ENCODE measurements at places on chromosomes 7 and 10.

- ATAC-seq = no peak
Measured at GRCh38 chr10:131929122-131929845, 28.5 kb downstream of the PPP2R2D start.

DNA sequence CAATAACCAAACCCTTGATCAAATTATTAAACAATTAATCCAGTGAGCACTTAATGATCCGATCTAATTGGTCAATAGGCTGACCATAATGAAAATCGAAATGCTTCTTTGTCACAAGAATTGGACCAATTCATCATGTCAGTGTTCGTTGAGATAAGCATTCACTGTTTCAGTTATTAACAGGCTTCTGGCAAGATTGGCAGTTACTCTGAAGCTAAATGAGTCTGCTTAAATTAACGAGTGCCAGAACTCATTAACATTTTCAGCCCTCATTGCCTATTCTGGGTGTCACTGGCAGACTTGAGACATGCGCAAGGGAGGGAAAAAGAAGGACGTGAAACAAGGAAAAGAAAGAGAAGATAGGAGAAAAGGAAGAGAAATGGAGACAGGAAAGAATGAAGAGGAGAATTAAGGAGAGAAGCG lies 30.7 kb upstream of the SLC26A3 start:
- ATAC-seq = no peak

- no peak for ATAC-seq
Measured at GRCh38 chr7:103240806-103241205, 56.4 kb upstream of the PMPCB start.

- no peak for ATAC-seq
Measured at GRCh38 chr10:118102121-118102520, 55.4 kb upstream of the RAB11FIP2 start.

- ATAC-seq = no peak
Measured at GRCh38 chr10:119483001-119483400, 59.5 kb downstream of the RGS10 start.

DNA sequence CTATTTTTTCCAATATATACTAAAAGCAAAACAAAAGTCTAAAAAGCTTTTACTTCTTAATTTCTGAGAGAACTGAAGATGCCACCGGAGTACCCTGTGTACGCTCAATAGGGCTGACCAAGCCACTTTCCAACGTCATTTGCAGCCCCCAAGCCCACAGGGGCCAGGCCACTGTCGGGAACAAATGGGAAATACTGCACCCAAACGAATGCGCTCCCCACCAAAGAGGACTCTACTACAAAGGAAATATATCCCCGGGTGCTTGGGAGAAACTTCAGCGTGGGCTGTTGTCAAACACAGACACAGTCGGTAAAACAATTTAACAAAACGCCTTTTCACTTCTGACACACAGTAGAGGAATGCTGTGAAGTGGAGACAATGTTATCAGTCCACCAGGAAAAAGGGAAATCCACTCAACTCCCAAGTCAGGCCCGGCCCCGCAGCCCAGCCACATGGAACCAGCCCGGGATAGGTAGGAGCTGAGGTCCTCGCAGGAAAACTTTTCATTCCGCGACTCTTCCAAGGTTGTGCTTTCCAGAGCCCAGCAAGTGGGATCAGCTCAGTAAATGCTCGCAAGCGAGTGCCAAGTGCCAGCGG lies 1.4 kb downstream of the PARD3 start:
- no peak for ATAC-seq
